ENCODE measurements at places on chromosomes 3 and 15.

GRCh38 chr15:64256051-64256450 lies 93.2 kb upstream of the PPIB start:
- DNase-seq: no peak

DNA sequence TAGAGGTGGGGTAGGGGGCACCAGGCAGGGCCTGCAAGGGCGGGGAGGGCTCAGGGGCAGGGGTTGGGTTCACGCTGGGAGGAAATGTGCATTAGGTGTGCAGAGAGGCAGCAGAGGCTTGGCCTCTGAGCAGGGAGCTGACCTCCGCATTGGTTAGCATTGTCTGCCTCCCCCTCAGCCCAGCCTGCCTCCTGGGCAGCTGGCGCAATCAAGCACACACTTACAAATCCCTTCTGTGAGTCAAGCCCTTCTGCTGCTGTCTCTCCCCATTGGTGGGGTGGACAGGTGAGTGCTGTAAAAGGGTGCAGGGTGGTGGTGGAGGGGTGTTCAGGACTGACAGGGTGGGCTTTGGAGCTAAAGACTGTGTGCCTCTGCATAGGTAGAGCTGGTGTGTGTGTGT lies 9.3 kb downstream of the LOXL1 start:
- no peak for DNase-seq

GRCh38 chr15:99729920-99730319 lies 3.3 kb downstream of the LYSMD4 start:
- no peak for DNase-seq

DNA sequence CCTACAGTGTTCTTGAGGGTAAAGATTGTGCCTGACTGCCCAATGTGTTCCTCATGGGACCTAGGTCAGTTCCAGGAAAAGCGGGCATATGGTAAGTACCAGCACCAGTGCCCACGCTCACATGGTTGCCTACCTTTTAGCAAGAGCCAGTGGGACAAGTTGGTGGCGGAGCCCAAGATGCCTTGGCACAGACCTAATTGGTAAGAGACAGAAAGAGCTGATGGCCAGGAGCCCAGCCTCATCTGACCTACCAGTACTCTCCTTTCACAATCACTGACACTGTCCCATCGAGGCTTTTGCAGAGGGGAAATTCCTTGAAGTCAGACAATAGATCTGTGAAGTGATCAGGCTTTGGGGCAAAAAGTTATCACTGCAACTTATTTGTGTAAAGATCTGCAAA lies 98.4 kb upstream of the BCL6 start:
- no peak for DNase-seq

- DNase-seq: no peak
Measured at GRCh38 chr3:27730774-27731659, 8.9 kb upstream of the EOMES start.

GRCh38 chr3:29283231-29284119 lies 2.6 kb downstream of the RBMS3 start:
- DNase-seq: no peak

All from stimulated activated CD4-positive, alpha-beta T cell treated with anti-CD3 and anti-CD28 coated beads, Interleukin-4, amount 100 ng/mL, for 4 hours (primary cell).